ENCODE measurements at places on chromosomes 7 and 10. TPM values are rescaled to one million over a fixed set of nuclear protein-coding genes. Genes with fewer than 3 reads are reported as not detected.

The C7orf33 gene
- total RNA-seq = not detected

The HKDC1 gene
- total RNA-seq = 52.3 TPM

The SPDYE1 gene
- not detected for total RNA-seq

DNA sequence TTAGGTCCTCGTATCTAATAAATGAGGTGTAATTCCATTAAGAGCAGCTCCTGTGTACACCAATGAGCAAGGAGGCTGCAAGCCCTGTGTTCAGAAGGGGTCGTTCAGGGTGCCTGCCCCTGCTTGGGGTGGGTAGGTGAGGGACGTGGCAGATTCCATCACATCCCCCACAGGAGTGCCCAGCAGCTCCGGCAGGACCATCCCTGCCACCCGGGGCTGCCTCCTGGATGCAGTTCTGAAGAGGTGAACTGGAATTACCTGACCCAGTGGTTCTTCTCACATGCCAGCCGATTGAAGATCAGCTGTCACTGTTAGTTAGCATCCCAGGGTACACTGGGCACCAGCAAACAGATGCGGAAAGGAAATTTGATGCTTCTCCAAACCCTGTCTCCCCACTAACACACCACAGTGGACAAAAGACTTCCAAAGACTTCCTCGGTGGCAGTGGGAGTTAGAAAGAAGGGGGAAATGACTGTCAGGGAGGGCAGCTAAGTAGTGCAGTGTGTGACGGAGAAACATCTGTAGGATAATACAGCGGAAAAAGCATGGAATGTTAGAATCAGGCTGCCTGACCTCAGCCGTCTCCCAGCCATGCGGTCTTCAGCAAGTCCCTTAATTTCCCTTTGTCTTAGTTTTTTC is 313.6 kb upstream of the ZMIZ1 start:
- no peak for DNase-seq

DNA sequence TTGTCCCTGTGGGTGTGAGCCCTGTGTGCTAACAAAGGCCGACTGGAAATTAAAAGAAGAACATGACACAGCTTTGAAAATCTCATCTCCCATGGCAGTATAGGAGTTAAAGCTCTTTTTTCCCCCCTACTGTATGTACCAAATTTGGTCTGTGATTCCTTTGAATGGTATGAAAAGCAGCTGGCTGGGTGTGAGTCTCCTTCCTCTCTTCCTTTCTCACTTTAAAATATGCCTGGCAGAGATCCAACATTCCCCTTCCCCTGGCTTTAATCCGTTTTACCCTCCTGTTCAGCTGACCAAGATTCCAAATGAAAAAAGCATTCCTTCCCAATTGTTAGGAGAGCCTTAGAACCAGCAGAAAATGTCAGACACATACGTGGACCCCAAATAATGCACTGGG is 225.0 kb upstream of the CELF2 start:
- DNase-seq = peak; percentile 56

The ZNF503 gene
- total RNA-seq = 11.6 TPM

GRCh38 chr10:84333864-84334451 is 5.6 kb downstream of the CCSER2 start:
- peak; percentile 43 for DNase-seq

DNA sequence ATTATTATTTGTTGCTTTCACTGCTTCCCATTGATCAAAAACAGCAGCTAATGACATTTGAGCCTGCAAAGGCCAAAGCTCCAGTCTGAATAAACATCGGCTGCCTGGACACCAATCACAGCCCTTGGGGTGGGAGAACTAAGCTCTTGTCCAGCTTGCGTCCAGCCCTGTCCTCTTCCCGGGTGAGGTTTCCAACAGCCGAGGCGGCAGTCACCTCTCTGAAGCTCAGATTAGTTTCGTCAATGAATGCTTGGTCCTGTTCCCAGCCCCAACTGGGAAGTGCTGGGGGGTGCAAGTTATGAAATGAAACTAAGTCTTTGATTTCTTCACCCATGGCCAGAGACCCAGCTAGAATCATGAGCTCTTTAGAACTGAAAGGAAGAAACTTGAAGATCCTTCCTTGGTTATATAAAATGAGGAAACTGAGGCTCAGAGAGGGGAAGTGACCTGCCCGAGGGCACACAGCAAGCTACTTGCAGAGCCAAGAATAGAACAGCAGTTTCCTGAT is 114.0 kb upstream of the TCF7L2 start:
- DNase-seq = no peak

The TECPR1 gene
- 1.6 TPM for total RNA-seq

- DNase-seq = no peak
Observed at GRCh38 chr10:88271761-88272543, 311.2 kb downstream of the RNLS start.

- no peak for DNase-seq
Observed at GRCh38 chr10:34729619-34730018, 85.5 kb downstream of the PARD3 start.

The MNX1 gene
- total RNA-seq = 14.5 TPM

The CRYGN gene
- total RNA-seq = not detected

DNA sequence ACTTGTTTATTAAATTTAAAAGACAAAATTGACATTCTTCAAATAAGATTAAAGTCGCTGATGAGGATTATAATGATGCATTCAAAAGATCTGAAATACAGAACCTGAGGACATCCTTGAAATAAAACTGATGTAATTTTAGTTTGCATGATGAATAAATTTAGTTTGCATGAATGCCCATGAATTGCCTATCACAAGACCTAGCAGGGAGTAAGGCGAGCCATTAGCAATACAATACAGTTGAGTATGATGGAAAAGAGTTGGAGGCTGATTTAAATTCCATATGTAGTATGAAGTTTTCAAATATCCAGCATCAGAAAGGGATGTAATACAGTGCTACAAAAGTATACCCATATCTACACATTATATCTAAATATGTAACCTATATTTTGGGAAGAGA is 321.3 kb downstream of the CACNA2D1 start:
- no peak for DNase-seq

DNA sequence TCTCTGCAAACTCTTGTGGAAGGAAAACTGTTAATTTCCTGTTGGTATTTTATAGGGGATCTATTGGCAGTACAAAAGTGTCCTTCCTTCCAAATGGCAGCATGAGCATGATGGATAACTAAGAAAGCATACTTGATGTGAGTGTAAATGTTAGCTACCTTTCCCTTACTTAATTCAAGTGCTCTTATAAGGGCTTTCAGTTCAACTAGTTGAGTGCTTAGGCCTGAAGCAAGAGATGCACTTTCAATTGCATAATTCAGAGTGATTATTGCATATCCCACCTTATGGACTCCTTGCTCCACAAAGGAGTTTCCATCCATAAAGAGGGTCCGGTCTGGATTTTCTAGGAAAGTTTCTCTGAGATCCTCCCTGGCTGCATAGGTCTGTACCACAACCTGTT is 56.3 kb upstream of the CYP2C8 start:
- DNase-seq = no peak

The IFIT3 gene
- total RNA-seq = 11.3 TPM

DNA sequence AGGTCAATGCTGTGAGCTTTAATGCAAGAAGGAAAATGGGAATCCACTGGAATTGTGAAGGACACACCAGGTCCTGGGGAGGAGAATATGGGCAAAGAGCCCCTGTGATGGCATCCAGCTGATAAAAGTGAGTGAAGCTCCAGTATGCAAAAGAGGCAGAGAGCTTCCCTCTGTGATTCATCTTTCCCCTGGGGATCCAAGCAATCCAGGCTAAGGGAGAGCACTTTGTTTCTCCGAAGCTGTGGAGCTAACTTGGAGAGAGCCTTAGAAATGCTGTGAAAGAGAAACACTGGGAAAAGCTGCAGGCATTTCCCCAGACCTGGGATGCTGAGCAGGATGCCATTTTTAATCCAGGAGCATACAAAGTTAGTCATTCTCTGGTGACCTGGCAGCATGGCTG is 489.5 kb downstream of the SH2D4B start:
- no peak for DNase-seq

The SH2B2 gene
- total RNA-seq = 16.5 TPM

DNA sequence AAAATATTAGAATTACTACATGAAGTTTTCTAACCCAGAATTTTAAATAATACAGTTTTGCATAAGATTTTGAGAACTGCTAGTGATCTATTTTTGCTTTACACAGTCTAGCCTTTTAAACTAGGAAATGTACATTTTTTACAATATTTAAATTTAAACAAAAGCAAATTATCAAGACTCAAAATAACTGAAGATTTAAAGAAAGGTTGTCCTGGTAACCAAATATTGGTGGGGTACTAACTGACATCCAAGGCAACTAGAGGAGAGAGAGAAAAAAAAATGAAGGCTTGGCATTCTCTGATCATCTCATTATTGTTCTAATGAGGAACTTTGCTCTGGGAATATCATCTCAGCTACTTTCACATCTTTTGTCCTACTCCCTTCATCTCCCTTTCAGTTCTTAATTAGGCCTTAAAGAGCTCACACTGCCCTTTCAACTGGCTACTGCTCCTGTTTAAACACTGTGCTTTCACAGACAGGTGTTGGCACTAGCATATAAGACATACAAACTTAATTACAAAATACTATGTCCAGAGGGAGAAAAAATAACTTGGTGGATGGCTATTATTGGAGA is 33.7 kb downstream of the RAB11FIP2 start:
- no peak for DNase-seq

DNA sequence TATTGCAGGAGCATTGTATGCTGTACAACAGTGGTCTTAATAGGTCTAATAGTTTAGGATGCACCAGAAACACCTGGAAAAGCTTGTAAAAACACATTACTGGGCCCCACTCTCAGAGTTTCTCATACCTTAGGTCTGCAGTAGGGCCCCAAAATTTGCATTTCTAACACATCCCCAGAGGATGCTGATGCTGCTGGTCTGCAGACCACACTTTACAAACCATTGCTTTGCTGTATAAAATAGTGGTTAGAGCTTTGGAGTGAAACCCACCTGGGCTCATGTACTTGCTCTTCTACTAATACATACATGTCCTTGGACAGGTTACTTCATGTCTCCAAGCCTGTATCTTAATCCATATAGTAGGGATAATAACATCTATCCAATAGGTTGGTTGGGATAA is 279.7 kb downstream of the GRM8 start:
- no peak for DNase-seq

- DNase-seq = no peak
Observed at GRCh38 chr7:77184463-77184862, 15.2 kb downstream of the FGL2 start.

The MAPK8 gene
- 93.7 TPM for total RNA-seq

GRCh38 chr10:120345186-120345585 is 111.8 kb upstream of the PLPP4 start:
- no peak for DNase-seq

- no peak for DNase-seq
Observed at GRCh38 chr7:100567751-100568175, 5.9 kb downstream of the SAP25 start.

The FRG2B gene
- total RNA-seq = not detected

DNA sequence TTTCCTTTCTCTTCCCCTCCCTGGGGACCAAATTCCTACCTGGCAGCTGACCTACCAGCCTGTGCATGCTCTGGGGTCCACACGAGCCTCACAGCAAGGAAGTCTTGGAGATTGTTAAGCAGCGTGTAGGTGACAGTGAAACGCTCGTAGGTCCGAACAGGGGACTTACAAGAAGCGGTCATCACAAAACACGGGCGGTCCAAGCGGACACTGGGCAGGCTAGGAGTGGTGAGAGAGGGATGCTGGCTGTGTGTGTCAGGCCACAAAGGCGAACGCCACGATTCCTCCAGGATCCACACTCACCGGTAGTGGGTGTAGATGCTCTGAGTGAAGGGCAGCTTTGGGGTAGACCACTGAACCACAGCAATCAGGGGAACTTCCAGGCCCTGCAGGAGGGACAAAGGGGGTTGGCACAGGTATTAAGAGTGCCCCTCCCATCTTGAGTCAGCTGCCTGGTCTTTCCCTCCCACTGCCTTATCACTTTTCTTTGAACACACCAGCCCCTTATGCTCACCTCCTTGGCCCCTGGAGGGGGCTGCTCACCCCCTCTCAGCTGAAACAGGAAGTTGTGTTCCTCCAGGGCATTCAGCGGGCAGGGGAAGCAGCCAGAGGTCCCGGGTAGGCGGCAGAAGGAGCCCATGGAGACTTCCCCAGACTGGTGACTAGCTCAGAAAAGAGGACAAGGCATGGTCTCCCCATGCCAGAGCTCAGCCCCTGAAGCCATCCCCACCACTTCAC is 2.0 kb downstream of the TRAPPC14 start:
- no peak for DNase-seq

The IRF5 gene
- total RNA-seq = 73.4 TPM

DNA sequence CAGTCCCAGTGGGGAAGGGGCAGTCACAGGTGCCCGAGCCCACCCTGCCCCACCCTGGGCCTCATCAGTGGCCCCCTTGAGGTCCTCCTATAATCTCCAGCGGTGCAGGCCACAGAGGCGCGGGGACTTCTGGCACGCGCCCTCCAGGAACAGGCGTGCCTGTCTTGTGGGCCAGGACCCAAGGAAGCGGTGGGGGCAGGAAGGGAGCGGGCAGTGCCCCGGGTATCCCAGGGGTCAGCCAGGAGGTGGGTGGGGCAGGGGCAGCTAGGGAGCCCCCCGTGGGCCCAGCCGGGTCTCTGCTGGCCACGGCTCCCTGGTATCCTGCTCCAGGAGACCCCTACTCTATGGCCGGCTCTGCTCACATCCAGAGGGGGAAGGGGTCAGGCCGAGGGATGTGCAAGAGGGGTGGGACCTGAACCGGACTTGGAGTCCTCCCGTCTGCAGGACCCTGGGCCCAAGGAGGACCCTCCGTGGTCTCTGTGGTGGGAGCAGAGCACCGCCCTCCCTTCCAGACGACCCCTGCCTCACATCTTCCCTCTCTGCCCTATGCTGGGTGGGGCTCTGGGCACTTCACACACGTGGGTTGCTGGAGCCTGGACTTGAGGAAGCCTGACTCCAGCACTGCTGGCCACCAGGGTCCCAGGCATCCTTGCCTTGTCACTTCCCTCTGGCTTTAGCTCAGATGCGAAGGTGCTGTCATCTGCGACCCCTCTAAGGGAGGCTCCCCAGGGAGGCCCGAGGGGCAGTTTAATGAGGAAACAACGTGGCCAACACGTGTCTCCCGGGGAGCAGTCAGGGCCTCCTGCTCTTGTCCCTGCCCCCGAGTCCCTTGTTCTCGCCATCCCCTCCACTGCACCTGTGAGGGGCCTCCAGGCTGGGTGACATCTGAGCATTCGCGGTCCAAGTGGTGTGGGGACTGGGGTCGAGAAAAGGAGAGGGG is 18.3 kb upstream of the GRIFIN start:
- DNase-seq = no peak

Data from Caki2 (cell line).